ENCODE measurements at places on chromosomes 3 and 15.

GRCh38 chr3:87997298-87997697, 61.5 kb downstream of the CGGBP1 start:
- DNase-seq = peak; percentile 3

GRCh38 chr3:81300324-81300927, 461.0 kb downstream of the GBE1 start:
- DNase-seq = no peak

- DNase-seq = no peak
These were observed 77.3 kb downstream of the CHRNA7 start for GRCh38 chr15:32107477-32108080.

- no peak for DNase-seq
These were observed 61.8 kb upstream of the TMCO5A start for GRCh38 chr15:37872661-37873060.

DNA sequence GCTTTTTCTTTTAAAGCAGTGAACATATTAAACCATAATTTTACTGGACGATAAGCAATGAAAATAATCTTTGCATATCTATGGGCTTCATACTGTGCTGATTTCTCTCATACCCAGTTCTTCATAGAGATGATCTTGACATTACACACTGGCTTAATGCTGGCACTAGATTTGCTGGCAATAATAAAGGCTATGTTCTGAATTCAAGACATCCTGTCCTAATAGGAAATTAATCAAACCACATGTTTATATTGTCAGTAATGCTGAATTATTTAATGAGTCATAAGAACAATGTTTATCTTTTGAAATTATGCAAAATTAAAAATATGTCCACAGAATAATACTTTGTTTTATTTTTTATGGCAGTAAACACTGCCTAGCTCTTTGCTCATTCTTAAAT, 643.2 kb downstream of the OTOL1 start:
- DNase-seq = no peak

DNA sequence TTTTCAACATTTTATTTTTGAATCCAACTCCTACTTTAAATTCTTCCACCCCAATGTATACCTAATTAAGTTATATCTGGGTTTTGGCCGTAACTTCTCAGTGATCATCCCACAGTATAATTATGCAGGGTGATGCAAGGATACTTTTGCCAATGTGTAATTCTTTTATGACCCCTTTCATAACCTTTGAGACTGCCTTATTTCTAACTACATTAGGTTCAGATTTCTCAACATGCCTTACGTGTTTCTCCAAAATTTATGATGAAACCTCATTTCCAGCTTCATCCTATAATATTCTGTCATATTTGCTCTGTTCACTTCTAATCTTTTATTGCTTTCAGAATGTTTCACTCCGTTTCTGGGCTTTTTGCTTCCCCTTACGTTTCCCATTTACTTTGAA, 1229.6 kb upstream of the ALCAM start:
- no peak for DNase-seq

- DNase-seq = no peak
These were observed 251.1 kb upstream of the CMC1 start for GRCh38 chr3:27990324-27990723.

DNA sequence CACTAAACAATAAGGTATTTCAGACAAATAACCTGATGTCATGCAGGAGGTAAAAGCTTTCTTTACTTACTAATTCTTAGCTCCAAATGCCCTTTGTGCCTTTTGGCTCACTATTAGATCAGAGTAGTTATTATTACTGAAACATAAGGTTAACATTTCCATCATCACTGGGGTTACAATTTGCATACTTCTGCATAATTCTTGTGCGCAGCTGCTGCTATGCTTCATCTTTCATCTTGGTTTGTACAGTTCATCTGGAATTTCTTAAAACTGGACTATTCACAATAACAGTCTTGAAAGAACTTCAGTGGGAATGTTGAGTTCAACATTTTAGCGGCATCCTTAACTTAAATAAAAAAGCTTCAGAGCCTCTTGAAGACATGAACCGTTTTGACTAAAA, 383.2 kb upstream of the ADAMTS9 start:
- DNase-seq = no peak

GRCh38 chr15:80468796-80469195, 64.6 kb downstream of the ARNT2 start:
- no peak for DNase-seq

- no peak for DNase-seq
These were observed 54.5 kb upstream of the TBL1XR1 start for GRCh38 chr3:177251755-177252154.

- no peak for DNase-seq
These were observed 1122.0 kb downstream of the ROBO1 start for GRCh38 chr3:78645628-78646310.

DNA sequence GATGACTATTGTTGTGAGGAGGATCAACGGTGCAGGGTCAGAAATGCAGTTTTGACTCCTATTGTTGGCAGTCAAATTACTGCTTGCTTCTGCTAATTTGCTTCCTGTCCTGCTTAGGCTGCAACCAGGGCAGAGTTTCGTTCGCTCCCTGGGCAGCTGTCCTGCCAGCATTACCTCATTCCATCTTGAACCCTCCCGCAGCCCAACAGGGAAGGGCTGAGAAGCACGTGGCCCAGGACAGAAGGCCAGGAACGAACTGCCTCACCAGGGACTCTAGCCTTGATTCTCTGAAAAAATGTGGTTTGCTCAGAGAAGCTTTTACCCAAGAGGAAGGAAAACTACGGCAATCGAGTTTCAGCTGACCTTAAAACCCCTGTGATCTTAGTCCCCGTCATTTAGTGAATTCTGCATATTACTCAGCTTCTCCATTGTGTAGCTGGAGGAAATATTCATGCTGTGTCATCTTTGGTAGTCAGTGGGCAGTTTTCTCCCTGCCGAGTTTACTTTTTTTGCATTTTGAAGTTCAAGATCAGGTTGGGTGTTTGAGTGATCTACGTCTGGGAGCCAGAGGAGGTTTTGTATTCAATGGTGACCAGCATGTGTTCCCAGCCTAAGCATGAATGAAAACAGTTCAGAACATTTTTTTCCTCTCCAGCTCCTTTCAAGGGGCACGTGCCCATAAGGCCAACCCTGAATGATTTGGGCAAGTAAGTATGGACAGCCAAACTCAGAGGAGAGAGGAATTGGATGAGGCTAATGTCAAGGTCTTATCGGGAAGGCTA, 23.0 kb downstream of the TLNRD1 start:
- DNase-seq = no peak

DNA sequence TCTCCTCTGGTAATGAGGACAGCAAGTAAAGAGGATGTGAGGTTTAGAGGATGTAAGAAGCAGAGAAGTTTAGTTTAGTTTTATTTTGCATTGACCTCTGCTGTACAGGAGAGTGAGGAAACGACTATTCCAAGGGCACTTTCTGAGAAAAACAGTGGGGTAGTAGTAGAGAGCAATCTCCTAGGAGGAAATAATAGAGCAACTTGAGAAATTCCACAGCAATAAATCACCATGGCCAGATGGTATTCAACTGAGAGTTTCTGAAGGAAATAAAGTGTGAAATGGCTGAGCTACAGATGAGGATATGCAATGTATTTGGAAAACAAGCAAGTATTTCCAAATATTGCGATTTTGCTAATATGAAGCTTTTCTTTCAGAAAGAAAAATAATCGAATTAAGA, 118.9 kb downstream of the DPH6 start:
- DNase-seq = no peak

- no peak for DNase-seq
These were observed 106.8 kb downstream of the CNTN3 start for GRCh38 chr3:74507691-74508090.

GRCh38 chr15:53670701-53671100, 88.8 kb downstream of the WDR72 start:
- no peak for DNase-seq

DNA sequence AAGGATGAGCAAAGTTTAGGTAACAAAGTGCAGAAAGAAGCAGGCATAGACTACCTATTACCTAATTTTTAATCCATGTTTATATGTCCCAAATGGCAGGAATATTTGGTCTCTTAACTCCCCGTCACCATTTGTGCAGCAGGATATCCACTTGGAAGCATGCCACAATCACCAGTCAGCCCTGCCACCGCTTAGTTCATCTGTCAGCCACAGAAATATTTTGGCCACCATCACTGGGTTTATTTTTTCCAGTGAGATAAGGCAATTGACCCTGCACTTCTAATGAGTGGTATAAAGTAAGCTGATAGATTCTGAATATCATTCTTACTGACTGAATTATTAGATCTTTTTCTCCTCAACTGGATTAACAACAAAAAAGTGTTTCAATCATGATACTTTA, 152.9 kb upstream of the SOX2 start:
- no peak for DNase-seq

- DNase-seq = no peak
These were observed 4.0 kb downstream of the DIPK2A start for GRCh38 chr3:143975554-143976152.

DNA sequence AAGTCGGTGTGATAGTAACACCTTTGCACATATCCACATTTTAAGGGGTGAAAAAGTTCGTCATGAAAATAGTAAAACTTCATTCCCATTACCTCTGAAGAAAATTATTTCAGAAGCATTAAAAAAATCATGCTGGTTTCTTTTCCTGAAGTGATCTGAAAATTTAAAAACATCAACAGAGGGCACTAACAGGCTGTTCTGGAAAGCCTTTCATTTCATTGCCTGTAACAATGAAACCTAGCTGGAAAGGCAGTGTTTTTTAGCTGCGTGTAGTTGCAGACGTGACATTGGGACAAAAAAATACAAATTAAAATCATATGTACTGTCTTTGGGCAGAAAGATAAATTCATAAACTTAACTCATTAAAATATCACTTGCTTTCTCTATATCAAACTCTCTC, 993.8 kb downstream of the GBE1 start:
- DNase-seq = no peak

- DNase-seq = no peak
These were observed 32.2 kb upstream of the FMN1 start for GRCh38 chr15:33226559-33227181.

DNA sequence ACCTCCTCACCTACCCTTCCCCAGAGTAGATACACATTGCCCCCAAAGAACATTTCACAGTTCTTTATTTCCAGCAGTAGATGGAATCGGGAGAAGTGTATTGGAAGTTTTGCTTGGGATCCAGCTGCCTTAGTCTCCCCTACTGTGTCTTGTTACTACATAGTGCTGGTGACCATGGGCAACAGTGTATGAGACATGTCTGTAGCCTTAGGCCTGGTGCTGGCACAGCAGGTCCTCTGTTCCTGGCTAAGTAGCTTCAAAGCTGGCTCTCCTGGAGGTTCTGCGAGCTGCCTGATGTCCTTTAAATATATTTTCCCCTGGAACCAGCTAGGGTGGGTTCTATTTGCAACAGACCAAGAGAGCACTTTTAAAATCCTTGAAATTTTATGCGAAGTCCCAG, 174.7 kb downstream of the THSD4 start:
- DNase-seq = no peak

DNA sequence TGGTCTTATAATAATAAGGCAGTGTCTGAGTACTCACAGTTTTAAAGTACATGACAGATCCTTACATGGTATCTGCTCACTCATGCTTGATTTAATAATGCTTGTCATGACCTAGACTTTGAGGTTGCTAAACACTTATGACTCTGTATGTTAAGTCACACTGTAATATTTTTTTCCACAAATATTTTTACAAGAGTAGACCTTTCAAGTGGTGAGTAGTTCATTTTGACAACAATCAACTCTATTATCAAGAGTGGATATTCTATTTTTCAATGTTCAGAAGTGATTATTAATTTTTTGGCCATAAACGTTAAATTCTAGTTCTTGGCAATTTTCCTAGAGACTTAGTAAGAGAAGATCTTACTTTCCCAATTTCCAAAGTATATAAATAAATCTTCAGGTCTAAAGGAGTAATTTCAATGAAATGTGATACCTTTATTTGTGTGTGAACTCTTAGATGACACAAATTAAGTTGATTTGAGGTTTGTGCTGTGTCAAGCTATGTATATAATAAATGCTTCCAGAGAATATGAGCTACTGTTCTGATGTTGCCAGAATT, 104.5 kb downstream of the NLGN1 start:
- DNase-seq = no peak

DNA sequence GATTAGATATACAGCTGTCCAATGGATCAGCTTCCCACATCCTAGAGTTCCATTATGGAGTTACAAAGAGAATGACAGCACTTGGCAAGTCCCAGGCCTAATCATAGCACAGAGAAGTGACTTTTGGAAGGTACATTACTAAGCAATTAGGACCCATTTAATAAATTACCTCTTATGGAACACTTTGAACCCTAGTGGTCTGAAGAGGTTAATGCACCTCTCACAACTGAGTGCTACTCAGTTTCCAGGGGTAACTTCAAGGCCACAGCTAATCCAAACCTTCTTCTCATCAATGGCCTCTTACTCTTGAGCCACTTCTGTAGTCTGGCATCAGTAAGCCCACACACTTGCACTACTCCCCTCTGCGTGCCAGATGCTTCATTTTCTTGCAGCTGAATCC, 34.9 kb upstream of the MEIS2 start:
- no peak for DNase-seq

GRCh38 chr3:188491276-188491687, 337.3 kb downstream of the LPP start:
- DNase-seq = no peak

DNA sequence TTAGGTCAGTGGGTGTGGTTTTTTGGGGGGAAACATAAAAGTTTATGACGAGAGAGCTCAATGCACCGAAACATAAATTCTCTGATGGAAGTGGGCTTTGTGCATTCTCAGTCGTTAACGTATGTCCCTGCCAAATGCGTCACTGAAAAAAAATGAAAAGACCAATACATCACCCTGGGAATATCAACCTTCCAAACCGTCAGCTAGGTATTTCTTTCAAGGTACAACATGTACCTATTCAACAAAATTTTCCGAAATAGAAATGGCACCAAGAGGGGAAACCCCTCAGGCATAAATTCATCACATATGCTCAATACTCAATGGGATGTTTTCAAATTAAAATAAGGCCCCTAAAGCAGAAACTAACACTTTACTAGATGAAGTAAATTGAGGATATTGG, 266.6 kb upstream of the SUCLG2 start:
- DNase-seq = no peak

GRCh38 chr3:21446027-21446426, 305.0 kb downstream of the ZNF385D start:
- no peak for DNase-seq

GRCh38 chr3:79632842-79633241, 135.0 kb downstream of the ROBO1 start:
- DNase-seq = no peak

- DNase-seq = no peak
These were observed 57.9 kb upstream of the RNU6-1 start for GRCh38 chr15:67897646-67898339.

GRCh38 chr3:123789160-123789559, 95.0 kb downstream of the MYLK start:
- DNase-seq = no peak
